ENCODE measurements at places on chromosomes 16 and 17. TPM values are rescaled to one million over a fixed set of nuclear protein-coding genes. Genes with fewer than 3 reads are reported as not detected.

DNA sequence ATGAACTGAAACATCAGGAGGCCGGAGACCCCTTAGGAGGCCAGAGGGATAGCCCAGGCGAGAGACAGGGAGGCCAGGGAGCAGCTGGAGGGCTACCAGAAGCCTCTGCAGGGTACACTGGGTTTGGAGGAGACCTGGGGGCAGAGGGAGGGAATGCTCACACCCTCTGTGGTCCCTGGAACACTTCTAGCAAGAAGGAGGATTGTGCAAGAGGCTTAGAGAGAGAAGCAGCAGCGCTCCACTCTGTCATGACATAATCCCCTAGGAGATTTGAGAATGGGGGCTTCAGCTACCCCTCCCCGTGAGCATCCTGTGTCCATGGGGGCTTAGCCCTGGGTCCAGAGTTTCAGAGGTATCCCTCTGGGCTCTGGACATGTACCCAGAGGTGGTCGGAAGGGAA is 15.8 kb downstream of the GPR142 start:
- H3K27me3 ChIP-seq = peaks cover 7% of the 10 kb centered on the region
- no peak for DNase-seq
- no peak overlapping the region for H3K27ac ChIP-seq
- peaks cover 30% of the 10 kb centered on the region for H3K4me1 ChIP-seq
- no peaks in the 10 kb centered on the region for H3K36me3 ChIP-seq

- H3K4me1 ChIP-seq = peaks cover 66% of the 10 kb centered on the region
- H3K27me3 ChIP-seq = no peaks in the 10 kb centered on the region
- peak overlapping the region; percentile 29 for H3K4me3 ChIP-seq
Observed at GRCh38 chr16:51144203-51144602, 6.9 kb downstream of the SALL1 start.

GRCh38 chr17:27442702-27443101 is 13.5 kb upstream of the KSR1 start:
- no peaks in the 10 kb centered on the region for H3K4me1 ChIP-seq
- no peaks in the 10 kb centered on the region for H3K36me3 ChIP-seq
- DNase-seq = no peak
- peaks cover 6% of the 10 kb centered on the region for H3K27me3 ChIP-seq

DNA sequence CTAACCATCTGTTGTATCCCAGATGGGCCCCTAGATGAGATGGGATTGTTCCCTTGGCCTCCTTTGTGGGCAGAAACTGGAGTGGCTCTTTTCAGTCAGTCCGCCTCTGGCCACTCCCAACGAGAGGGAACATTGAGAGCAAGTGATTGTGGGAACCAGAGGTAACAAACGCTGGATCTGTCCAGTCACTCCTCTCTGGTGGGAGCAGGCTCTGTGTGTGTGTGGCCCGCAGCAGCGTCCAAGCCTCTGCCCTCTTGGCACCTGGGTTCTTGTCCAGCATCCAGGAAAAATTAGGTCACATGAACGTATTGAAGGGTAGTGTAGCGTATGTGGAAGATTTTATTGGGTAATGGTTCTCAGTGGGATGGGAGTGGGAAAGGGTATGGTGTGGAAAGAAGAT is 101.9 kb upstream of the COX10 start:
- peaks cover 49% of the 10 kb centered on the region for H3K4me1 ChIP-seq
- no peaks in the 10 kb centered on the region for H3K36me3 ChIP-seq
- H3K27me3 ChIP-seq = no peaks in the 10 kb centered on the region
- no peak for DNase-seq

GRCh38 chr17:61451538-61452300 is 503 bp upstream of the TBX4 start:
- peak; percentile 60 for DNase-seq
- H3K4me1 ChIP-seq = peaks cover 40% of the 10 kb centered on the region
- H3K27ac ChIP-seq = no peak overlapping the region
- H3K36me3 ChIP-seq = no peaks in the 10 kb centered on the region

DNA sequence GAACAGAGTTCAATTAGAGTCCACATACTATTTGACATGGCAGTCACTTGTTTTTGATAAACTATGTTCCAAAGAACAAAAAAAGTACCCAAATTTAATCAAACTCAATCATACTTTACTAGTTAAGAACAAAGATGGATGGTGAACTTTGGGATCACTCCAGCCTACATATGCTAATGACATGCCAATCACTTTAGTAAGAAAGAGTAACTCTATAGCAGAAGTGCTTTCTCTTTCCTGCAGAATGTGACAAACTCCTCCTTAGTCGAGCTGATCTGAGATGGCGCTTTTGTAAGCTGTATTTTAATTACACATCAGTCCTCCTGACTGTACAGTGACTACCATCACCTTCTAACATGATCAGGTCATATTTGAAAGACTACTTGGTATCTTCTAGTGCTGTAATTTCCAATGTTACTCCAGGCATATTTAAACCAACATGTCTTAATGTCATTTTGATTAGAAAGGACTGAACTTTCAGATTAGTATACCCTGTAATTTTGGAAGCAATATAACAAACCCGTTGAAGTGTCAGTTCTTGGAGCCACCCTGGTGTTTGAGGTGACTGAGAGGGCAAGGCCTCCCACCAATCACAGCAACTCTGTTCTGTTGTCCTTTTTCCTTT is 4.1 kb downstream of the NETO2 start:
- 0 out of 2 replicates have a peak overlapping the region, but pooled peaks have one; percentile 30 for H3K27ac ChIP-seq
- peaks cover 16% of the 10 kb centered on the region for H3K27me3 ChIP-seq
- no peak overlapping the region for H3K4me3 ChIP-seq
- H3K36me3 ChIP-seq = no peaks in the 10 kb centered on the region
- no peak for DNase-seq
- H3K4me1 ChIP-seq = peaks cover 24% of the 10 kb centered on the region

DNA sequence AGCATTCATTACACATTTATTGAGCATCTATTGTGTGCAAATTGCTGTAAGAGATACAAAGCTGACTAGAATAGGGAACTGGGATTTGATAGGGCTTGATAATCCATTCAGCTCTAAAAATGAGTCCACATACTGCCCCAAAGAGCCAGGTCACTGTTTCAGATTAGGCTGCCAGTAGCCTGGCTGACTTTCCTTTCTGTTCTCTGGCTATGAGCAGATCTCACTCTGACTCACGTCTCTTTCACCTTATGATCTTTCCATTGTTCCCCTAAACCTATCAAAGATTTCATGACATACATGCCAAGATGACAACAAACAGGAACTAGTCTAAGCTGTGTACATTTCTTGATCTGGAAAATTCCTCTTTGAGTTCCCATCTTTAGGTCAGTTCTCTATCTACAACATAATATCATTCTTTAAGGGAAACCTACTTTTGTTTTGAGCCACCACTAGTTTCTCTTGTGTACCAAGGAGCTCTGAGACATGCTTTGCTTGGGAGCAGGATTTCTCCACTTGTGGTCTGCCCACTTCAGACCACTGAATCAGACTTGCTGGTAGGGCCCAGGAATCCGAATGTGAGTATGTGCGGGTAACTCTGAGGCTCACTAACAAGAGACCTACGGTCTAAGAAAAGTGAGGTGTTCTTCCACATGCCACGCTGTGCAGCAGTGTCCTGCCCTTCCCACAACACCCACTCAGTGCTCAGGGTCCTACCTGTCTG is 40.9 kb upstream of the ICAM2 start:
- H3K4me1 ChIP-seq = peaks cover 20% of the 10 kb centered on the region
- DNase-seq = no peak
- H3K27ac ChIP-seq = no peak overlapping the region
- no peaks in the 10 kb centered on the region for H3K27me3 ChIP-seq
- no peaks in the 10 kb centered on the region for H3K36me3 ChIP-seq

DNA sequence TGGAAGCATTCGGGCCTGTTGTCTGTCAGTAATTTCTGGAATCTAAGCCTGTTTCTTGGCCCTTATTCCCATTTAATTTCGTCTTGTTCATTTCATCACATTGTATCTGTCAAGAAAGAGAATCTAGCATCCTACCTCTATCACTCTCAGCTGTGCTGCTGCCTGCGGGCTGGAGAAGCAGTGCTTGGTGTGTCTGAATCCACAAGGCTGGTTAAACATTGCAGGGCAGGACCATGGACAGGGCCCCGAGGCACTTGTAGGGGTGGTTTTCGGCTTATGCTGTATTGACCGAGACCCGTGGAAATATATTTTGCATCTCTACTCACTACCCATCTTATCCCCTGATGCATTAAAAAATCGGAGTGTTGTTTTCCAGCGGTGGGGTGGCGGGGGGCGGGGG is 3.1 kb downstream of the RAB11FIP4 start:
- H3K36me3 ChIP-seq = no peaks in the 10 kb centered on the region
- peaks cover 12% of the 10 kb centered on the region for H3K4me1 ChIP-seq
- H3K27me3 ChIP-seq = peaks cover 36% of the 10 kb centered on the region
- H3K4me3 ChIP-seq = no peak overlapping the region

DNA sequence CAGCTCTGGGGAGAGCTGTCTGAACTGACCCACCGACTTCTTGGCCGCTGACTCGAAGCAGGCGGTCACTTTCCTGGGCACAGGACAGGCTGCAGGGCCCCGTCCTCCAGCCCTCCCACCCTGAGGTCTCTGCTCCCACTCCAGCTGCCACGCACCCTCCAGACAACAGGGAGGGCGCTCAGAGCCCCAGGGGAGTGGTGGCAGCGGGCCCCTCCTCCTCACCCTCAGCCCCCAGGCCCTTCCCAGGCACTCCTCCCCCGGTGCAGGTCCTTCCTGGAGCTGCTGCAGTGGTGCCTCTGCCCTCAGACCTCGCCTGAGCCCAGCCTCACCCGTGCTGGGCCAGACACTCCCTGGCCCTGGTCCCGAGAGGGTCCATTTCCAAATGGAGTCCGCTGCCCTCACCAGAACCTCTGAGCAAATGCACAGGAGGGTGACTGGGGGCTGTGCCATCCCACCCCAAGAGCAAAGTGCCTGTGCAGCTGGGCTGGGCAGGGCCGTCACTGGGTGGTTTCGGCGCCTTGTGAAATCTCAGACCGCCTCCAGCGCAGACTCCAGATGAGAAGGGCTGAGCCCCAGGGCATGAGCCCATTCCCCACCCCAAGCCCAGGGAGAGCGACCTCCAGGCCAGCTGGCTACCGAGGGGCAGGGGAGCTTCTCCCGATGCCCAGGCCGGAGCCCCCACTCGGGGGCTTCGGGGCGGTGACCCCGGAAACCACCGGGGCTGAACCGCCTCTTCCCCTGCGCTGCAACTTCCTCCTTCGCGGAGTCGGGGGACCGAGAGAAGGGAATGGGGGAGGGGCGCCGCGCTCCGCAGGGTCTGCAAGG is 717 bp downstream of the CYBA start:
- peaks cover 10% of the 10 kb centered on the region for H3K4me1 ChIP-seq
- H3K4me3 ChIP-seq = peak overlapping the region; percentile 82
- peaks cover 8% of the 10 kb centered on the region for H3K36me3 ChIP-seq
- H3K27ac ChIP-seq = no peak overlapping the region

DNA sequence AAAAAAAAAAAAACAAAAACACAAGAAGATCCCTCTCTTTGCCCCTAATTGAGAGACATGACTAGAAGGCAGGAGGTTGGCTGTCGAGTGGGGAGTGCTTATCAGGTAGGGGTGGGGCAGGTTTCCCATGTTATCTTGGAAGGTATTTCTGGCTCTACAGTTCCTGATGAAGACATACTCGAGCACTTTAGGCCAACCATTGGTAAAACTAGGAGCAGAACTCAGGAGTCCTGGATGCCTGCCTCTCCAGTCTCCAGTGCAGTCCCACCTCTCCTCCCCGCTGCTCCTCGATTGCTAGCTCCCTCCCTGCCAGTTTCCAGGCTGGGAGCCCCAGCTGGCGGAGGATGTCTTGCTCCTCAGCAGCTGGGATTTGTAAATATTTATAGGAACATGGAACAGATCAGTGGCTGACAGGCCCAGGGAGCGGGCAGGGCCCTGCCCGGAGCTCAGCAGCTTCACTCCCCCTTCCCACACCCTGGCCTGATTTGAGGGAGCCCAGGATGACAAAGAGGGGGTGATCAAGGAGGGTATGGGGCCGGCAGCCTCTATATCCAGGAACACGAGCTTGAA is 11.4 kb upstream of the C1QL1 start:
- H3K4me1 ChIP-seq = peaks cover 17% of the 10 kb centered on the region
- H3K27ac ChIP-seq = no peak overlapping the region
- H3K36me3 ChIP-seq = no peaks in the 10 kb centered on the region
- H3K27me3 ChIP-seq = peaks cover 3% of the 10 kb centered on the region
- H3K4me3 ChIP-seq = no peak overlapping the region

DNA sequence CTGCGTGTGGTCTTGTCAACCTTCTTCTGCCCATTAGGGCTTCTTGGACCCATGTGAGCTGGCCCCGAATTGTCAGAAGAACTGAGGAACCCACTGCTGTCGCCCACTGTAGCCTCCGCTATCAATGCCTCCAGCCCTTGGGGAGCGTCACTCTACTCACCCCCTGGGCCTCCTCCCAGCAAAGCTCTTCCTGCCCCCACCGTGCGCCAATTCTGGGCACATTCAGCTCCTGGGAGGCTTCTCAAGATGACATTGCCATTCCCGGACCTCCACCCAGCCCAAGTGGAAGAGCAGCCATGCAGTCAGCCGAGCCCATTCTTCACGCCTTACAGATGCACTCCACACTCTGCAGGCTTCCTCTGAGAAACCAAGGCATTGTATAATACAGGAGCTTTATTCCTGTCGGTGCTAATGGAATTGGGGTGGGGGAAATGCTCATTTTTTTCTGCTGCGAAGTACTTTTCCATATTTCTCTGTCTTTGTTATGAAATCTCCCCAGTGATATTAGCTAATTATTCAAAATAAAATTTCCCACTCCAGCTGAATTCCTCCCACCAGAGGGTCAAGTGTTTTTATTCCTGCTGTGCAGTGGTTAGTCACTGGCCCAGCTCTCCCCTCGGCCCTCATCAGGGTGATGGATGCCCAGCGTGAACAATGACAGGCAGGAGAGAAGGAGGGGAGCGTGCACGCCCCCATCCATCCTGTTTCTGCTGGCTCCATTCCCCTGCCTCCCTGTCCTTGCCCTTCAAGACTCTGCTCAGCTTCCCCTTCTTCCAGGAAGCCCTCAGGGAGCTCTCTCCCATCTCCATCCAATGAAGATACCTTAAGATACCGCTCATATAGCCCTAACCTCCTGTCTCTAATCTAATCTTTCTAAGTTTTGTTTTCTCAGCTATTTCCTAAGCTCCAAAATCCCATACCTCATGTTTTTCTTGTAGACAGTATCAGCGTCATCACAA is 87.7 kb downstream of the C16orf95 start:
- H3K4me3 ChIP-seq = no peak overlapping the region
- no peak for DNase-seq
- no peaks in the 10 kb centered on the region for H3K27me3 ChIP-seq
- H3K27ac ChIP-seq = no peak overlapping the region
- no peaks in the 10 kb centered on the region for H3K36me3 ChIP-seq

- no peak overlapping the region for H3K27ac ChIP-seq
- no peak overlapping the region for H3K4me3 ChIP-seq
- DNase-seq = peak; percentile 4
- H3K27me3 ChIP-seq = no peaks in the 10 kb centered on the region
- no peaks in the 10 kb centered on the region for H3K4me1 ChIP-seq
- H3K36me3 ChIP-seq = peaks cover 30% of the 10 kb centered on the region
Observed at GRCh38 chr17:77495575-77495974, 354.8 kb downstream of the SEC14L1 start.

DNA sequence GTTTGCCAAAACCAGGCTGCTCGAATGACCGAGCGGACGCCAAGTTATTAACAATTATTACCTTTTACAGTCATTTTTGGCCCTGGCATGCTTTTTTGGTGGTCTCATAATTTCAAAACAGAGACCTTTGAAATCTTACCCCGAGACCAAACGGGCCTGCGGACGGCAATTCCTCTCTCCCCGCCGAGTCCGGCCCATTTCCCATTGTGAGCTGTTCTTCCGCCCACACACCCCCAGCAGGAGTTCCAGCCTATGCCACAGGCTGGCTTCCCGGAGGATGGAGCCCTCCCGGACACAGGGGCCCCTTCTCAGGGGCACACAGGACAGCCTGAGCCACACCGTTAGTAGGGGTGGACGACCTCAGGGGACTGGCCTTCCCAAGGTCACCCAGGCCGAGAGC is 130.7 kb downstream of the C16orf95 start:
- H3K4me3 ChIP-seq = no peak overlapping the region
- peaks cover 19% of the 10 kb centered on the region for H3K36me3 ChIP-seq
- H3K4me1 ChIP-seq = no peaks in the 10 kb centered on the region
- H3K27ac ChIP-seq = no peak overlapping the region

Gene NT5M
- total RNA-seq = 10.8 TPM

Gene ANKRD40CL
- not detected for total RNA-seq

Gene MIEF2
- total RNA-seq = 18.8 TPM
